ENCODE measurements at places on chromosomes 11 and 22.

DNA sequence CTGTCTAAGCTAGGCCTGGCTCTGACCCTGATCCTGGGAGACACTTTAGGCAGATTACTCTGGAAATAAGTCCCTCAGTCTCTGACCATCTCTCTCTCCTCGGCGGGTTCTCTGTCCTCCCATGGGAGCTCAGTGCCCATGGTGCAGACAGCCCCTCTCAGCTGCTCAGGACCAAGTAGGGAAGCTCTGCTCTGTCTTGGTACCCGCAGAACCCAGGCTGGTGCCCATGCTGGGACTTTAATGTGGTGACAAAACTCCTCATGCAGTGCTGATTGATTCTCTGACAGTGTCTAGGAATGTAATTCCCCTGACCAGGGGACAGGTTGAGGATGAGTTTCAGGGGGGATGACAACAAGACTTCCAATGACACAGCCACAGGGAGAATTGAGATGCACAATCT is 30.3 kb upstream of the GGTLC2 start:
- DNase-seq: no peak

DNA sequence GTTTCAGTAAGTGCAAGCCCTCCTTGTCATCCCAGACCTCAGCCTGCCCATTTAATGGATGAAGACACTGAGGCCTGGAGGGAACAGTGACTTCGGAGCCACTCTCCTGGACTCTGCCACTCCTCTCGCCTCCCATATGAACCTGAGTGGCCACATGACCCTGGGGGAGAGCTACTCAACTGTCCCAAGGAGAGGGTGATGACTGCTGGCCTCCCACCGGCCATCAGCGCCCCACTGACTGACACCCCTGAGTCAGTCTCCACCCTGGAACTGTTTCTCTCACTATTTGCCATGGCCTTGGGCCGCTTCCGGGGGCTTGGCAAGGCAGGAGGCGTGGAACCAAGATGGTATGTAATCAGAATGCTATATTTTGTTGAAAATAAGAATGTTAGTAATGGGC is 17.1 kb downstream of the LRP5 start:
- DNase-seq: no peak

GRCh38 chr11:121580154-121580553 is 127.4 kb upstream of the SORL1-AS1 start:
- DNase-seq: no peak

- DNase-seq: no peak
Measured at GRCh38 chr22:26134654-26135330, 34.5 kb upstream of the SEZ6L start.

- no peak for DNase-seq
Measured at GRCh38 chr22:19820880-19821522, 33.7 kb downstream of the GNB1L start.

DNA sequence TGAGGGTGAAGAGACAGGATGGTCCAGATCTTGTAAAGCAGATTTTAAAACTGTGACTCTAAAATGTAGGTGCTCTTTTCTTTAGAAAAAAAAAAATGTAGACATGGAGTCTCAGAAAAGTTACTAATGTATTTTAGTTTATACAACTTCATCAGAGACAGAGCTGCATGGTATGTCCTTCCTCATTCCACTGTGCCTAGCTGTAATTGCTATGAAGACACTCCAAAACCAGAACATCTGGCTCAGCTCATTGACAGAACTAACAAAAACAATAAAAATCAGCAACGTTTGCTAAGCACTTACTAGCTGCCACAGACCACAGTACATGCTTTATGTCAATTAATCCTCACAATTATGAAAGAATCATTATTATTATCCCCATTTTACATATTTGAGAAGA is 160.7 kb downstream of the BARX2 start:
- DNase-seq: no peak
